ENCODE measurements at places on chromosomes 5 and 9.

- DNase-seq = no peak
Measured at GRCh38 chr9:106481013-106481609, 381.9 kb upstream of the ZNF462 start.

- DNase-seq = no peak
Measured at GRCh38 chr9:130543368-130543767, 36.0 kb upstream of the FUBP3 start.

GRCh38 chr5:14920121-14920520 lies 48.5 kb upstream of the ANKH start:
- no peak for DNase-seq

GRCh38 chr5:135048930-135049329 lies 14.9 kb upstream of the PITX1 start:
- DNase-seq = no peak

DNA sequence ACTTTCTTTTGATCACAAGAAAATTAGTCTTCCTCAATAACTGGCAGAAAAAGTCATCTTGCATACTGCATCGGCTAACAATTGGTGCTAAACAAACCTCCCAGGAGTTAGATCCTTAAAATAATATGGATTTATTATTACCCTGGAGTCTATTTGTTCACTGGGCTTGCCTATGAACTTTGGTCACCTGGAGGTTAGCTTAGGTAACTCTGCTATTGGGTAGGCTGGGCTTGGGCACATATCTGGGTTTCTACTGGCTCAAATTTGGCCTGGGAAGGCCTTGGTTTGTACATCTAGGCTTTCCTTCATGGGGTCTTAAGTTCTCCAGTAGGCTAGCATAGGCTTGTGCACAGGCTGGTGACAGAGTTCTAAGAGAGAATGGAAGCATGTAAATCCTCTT lies 279.9 kb downstream of the RASEF start:
- no peak for DNase-seq

DNA sequence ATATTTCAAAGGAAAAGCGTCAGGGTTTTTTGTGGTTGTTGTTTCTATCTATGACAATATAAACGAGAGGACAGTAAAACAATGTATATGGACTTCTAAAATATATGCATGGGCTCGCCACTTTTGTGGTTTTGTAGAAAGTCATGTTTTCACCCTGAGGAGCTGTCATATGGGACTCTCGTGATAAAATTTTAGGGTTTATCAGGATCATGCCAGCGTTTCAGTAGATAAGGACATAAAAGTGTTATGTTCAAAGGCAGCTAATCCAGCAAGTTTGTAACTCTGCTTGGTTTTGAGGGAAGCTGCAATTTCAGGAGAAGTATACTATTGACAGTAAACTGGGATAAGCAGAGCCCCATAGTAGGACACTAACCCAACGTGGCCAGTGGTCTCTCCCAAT lies 120.3 kb downstream of the CDC42SE2 start:
- DNase-seq = no peak

DNA sequence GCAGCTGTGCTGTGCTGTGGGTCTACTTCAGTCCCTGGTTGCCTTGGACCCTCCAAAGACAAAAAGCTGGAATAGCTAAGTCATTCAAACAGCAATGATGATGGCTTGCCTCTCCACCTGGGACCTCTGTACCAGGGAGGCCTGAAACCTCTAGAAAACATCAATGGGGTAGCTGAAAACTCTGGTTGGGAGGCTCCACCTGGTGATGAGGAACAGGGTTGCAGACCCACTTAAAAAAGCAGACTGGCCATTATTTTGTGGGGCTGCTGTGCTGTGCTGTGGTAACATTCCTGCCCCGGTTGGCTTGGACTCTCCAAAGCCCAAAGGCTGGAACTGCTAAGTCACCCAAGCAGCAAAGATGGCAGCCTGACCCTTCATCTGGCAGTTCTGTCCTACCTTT lies 839.3 kb upstream of the ARRDC3 start:
- DNase-seq = no peak

GRCh38 chr9:134627417-134628353 lies 13.9 kb upstream of the COL5A1 start:
- no peak for DNase-seq

Measured in breast epithelium (tissue), 4 donors.